ELR (cell line): ENCODE measurements at places on chromosomes 2 and 18.

GRCh38 chr18:78949216-78949615, 30.4 kb upstream of the SALL3 start:
- no peak for DNase-seq

- DNase-seq = peak; percentile 52
Measured at GRCh38 chr2:165837122-165837521, 43.1 kb upstream of the GALNT3 start.

- DNase-seq = peak; percentile 46
Measured at GRCh38 chr18:9001209-9001608, 101.3 kb upstream of the NDUFV2 start.

GRCh38 chr2:191601060-191601459, 76.9 kb upstream of the NABP1 start:
- no peak for DNase-seq

GRCh38 chr2:167602122-167602521, 645.3 kb downstream of the STK39 start:
- no peak for DNase-seq

DNA sequence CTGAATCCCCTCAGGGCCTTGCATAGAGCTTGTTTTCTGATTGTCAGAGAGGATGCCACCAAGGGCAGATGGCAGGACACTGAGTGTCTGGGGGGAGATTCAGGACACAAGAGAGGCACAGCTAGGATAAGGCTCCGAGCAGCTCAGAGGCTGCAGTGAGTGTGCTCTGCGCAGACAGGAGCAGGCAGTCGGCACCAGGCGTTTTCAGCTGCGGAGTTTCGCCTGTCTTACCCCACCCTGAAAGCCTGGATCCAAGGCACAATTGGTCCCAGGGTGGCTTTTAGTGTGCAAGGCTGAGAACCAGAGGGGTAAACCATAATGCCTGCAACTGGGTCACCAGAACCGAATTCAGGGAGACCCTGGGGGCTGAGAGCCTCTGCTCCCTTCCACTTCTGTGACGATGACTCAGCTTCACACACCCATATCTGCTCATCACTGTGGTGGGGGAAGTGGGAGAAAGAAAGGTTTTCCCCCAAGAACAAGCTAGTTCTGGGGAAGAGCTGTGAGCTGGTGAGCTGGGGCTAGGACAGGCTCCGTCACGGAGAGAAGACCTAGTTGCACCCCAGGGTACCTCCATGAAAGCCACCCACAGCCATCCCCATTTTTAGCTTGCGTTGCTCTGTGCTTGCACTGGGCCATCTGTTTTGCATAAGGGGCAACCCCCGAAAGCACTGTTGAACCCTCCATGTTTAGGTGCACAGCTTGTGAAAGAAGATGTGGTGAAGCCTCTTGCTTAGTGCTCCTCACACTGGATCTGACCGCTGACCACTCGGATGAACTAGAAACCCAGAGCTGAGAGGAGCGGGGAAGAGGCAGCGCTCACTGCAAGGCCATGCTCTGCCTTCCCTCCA, 173.7 kb downstream of the CELF4 start:
- no peak for DNase-seq

DNA sequence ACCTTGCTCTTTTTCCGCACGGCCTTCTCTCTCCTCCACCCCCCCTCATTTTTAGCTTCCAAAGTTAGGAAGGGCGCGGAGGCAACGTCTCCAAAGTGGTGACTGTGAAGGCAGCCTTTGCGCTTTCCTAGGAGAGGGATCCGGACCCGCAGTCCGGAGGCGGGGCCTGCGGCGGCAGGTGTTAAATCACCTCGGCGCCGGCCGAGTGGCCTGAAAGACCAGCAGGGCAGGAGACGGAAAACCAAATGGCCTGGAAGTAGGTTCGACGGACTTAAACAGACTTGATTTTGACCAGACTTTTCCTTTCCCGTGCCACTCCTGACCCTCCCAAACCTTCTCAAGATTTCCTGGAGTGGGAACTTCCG, 615 bp downstream of the GORASP2 start:
- peak; percentile 57 for DNase-seq

DNA sequence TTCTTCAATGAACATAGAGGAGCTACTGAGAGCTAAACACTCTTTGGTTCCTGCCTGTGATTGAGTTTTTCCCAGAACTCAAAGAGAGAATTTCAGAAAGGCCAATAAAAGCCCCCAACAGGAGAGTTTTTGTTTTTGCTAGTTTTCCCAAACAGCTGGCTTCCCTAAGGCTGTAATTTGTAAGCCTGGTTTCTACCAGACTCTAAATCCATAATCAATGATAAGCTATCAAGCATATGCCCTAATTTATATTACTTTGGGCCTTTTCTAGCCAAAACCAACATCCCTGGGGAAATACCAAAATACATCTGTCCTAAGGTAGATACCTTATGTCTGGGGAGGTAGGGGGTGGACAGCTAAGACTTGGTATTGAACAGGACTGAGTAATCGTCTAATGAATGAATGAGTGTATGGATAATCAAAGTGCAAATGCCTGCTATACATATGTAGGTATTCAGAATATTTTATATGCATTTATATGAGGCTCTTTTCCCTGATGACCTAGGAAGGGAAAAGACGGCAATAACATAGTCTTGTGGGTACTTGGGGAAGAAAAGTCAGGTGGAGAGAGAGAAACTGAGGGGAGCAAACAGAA, 26.0 kb upstream of the APOB start:
- DNase-seq = no peak
